ENCODE measurements at places on chromosomes 6 and 20. TPM values are rescaled to one million over a fixed set of nuclear protein-coding genes. Genes with fewer than 3 reads are reported as not detected.
A peak's percentile ranks its signal among the peaks of the same experiment; 100 is the strongest.

DNA sequence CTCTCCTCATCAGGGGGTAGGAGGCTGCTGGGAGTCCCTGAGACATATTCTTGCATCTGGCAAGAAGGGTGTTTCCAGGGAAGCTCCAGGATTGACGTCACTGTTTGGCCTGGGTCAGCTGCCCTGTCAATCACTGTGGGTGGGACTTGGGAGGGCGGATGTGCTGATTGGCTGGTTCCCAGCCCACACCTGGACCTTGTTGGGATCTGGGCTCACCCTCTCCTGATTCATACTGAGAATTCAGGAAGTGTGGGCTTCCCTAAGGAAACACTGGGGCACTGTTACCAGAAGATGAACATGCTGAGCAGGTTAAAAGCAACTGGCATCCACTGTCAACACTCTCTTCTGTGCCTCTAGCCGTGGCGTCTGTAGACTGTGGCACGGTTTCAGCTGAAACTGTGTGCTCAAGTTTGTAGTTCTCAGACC, 36.5 kb downstream of the CDH26 start:
- no peak for DNase-seq

DNA sequence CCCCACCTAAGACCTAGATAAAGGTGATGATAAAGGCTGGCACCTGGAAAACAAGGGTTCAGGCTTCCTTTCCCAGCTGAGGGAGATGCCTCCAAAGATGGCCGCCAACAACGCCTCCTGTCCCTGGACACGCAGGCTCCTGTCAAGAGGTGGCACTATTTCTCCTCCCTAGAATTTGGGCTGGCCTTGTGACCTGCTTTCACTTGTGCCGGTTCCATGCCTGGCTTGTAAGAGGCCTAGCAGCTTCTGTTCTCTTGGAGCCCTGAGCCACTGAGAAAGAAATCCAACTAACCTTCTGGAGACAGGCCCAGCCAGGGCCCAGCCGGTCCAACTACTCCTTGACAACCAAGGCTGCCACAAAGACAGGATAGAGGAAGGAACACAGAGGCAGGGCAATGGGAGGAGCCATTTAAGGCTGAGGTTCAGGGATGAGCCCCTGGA, 60.2 kb upstream of the RALY start:
- peak; percentile 76 for DNase-seq

DNA sequence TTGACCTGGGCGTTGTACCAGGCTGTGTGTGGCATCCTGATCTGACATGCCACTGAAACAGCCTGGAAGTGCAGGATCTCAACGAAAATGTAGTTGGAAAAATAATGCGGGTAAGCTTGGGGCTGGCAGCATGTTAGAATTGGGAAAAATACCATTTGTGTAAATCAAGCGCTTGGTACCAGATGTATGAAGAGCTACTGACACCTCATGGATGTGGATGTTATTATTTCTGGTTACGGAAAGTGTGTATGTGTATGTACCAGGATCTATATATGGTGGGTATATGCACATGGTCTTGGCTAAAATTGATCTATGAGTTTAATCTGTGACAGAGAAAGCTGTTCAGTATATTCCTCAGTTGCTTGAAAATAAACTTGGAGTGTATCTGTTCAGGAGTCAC, 22.7 kb downstream of the HIVEP1 start:
- DNase-seq: no peak

- no peak for DNase-seq
Observed at GRCh38 chr20:59972037-59972801, 14.0 kb downstream of the CDH26 start.

Gene SYNDIG1
- 12.6 TPM for total RNA-seq

- no peak for DNase-seq
Observed at GRCh38 chr6:85676086-85676729, 33.5 kb upstream of the SYNCRIP start.

Gene GRIK2
- 0.88 TPM for total RNA-seq

DNA sequence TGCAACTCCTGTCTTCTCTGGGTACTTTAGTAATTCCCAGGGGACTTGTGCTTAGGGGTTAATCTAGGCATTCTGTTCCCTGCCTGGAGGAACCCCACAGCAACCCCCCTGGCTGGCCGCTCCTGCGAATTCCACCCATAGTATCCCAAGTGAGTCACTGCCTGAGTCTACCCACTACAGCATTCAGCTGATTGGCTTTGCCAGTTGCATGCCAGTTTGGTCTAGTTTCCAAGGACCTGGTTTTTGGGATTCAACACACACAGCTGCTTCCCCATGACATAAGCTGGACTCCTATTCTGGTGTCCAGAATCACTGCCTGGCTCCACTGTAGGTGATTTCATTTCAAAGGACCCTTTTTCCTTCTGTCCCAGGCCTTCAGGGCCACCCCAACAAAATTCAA, 40.3 kb downstream of the PLCG1 start:
- peak; percentile 91 for DNase-seq

GRCh38 chr6:5199283-5199682, 61.5 kb downstream of the LYRM4 start:
- no peak for DNase-seq

- no peak for DNase-seq
Observed at GRCh38 chr6:25872814-25873213, 1.2 kb downstream of the SLC17A3 start.

GRCh38 chr20:25465243-25466135, 58.0 kb downstream of the GINS1 start:
- DNase-seq: no peak

GRCh38 chr6:56292505-56293181, 45.3 kb upstream of the COL21A1 start:
- peak; percentile 69 for DNase-seq

Gene ZNF165
- 1.1 TPM for total RNA-seq

- DNase-seq: no peak
Observed at GRCh38 chr6:148217921-148218320, 124.7 kb upstream of the SASH1 start.

DNA sequence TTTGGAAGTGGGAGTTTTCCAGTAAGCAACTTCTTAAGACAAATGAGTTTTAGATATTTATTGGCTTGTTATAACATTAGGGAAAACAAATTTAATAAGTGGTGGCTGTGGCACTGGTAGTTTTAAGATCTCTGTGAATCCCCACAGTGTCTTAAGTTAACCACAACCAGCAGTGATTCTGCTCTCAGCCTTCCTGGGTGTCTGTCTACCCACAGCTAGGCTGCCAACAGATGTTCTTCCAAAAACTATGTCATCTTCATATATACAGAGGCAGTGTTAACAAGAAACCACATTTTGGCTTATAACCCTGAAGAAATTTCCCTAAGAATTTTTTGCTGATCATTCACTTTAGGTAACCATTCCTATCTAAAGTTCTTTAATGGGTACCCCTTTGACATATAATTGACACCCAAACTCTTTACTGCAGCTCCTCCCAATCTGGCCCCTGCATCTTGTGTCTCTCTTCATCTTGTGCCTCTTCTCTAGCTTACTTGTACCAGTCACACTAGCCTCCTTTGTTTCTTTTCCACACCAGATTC, 52.7 kb downstream of the TOP1 start:
- peak; percentile 23 for DNase-seq

- no peak for DNase-seq
Observed at GRCh38 chr20:2833761-2834160, 6.7 kb downstream of the PCED1A start.

DNA sequence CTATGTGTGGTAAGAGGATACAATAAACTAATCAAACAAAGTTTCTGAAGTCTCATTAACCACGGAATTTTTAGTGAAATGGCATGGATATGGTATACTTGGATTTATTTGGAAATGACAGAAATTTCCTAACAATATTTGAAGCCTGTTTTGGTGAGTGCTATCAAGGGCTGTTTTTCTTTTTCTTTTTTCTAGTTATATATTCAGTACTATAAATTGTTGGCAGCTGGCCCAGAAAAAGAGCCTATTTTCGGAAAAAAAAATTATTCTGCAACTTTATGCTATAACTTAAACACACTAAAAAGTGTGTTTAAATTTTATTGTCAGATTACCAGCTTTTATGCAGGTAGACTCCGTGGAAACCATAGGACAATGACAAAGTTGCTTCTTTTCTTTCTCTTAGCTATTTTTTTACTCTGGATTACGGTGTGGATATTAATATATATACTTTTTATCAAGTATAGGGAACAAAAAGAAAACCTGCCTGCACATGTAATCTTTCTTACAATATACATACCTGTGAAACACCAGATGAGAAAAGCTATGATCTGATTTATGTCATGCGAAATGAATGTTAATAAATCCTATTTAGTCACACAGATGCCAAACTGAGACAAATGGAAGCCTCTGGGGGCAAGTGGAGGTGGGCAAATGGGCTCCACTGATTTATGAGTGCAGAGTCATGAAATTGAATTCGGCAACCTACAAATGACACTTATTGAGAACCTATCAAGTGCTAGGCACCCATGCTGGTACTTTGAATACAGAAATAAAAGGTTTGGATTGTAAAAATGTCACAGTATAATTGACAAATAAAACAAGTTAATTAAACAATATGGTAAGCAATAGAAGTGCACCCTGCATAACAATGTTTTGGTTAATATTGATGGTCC, 919.5 kb upstream of the FLRT3 start:
- no peak for DNase-seq

DNA sequence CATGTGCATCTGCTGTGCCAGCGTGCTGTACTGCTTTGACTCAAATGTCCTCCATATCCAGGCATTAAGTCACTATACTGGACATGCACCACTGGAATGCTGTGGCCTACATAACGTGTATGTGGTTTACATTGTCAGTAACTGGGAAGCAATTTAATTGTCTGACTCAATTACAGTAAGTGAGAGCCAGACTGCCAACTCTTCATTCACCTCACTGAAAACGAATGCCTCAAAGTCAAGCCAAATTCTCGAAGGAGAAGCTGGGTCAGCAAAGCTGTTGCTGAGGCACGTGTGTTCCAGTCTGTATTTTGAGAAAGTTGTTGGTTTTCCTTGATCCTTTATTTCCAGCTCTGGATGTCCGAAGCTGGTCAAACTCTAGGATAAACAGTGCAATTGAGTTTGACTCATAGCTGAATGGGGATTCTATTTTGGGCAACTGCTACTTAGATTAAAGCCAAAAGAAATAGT, 534.3 kb downstream of the COL12A1 start:
- DNase-seq: peak; percentile 85

DNA sequence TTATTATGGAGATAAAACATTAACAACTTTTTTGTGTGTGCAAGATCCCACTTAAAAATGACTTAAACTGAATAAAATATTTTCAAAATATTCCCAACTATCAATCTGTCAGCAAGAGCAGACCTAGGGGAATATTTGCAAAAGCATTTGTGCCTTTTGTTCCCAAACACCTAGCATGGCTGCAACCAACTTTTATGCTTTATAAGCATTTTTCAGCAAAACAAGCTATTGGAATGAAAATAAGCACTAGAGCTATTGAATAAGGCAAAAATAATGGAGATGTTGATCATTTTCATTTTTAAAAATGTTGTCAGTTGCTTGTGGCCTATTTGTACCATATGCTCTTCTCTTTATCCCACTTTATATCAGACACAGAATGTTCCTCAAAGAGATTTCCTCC, 28.2 kb upstream of the CEP162 start:
- DNase-seq: no peak

- DNase-seq: no peak
Observed at GRCh38 chr6:71490876-71491275, 202.3 kb downstream of the OGFRL1 start.

DNA sequence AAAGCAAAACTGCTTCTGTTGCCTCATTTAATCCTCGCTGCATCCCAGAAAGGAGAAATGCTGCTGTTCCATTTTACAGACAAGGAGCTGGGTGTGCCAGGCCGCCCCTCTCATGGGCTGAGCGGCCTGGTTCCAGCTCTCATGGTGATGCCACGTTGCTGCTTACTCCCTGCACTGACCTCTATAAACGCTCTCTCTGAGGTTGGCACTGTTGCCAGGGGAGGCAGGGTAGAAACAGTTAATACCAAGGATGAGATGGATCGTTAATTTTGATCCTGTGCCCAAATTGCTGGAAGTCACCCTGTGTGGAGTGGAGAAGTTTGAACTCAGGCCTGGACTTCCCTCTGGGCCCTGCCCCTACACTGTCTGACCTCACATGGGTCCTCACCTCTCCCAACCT, 25.6 kb downstream of the SIRPA start:
- DNase-seq: no peak

- DNase-seq: no peak
Observed at GRCh38 chr6:69866351-69866769, at the start of gene COL19A1. COL19A1 (plus strand) TSS chr6:69866556; CDS start chr6:69879568, 13,012 bp downstream.

DNA sequence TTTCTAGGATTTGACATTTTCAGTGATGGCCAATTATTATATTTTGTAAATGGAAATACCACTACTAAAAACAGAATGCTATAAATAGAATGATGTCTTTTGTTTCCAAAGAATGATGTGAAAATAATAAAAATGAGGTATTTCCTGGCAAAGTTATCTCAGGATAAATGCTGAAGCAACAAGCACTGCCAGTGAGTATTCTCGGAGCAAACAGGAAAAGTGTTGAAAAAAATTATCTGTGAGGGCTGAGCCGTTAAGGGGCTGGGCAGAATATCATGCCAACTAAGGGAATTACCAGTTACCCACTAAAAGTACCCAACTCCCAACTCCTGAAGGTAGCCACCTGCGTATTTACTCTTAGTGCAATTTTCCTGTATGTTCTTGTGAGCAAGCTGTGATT, 23.6 kb upstream of the SCAF8 start:
- no peak for DNase-seq

- no peak for DNase-seq
Observed at GRCh38 chr6:48959251-48960060, 503.6 kb downstream of the MMUT start.

GRCh38 chr6:121770943-121771342, 335.5 kb downstream of the GJA1 start:
- DNase-seq: peak; percentile 24

- no peak for DNase-seq
Observed at GRCh38 chr6:108168090-108168463, 2.3 kb downstream of the NR2E1 start.

GRCh38 chr20:59223182-59223601, 59.6 kb downstream of the ZNF831 start:
- DNase-seq: no peak

DNA sequence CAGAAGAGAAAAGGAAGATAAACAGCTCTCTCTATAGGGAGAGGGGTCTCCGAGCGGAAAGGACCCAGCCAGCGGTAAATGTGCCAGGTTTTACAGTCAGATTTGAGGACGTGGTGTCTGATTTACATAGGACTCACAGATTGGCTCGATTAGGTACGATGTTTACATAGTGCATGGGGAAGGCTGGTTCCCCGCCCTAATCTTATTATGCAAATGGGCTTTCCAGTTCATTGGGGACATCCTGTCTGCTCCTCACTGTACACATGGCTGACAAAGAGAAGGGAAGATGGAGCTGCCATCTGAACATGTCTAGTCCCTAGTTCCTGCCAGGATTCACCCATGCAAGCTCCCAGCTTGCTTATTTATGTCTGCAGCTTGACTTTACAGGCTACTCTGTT, 119.9 kb downstream of the RNF144B start:
- no peak for DNase-seq

- no peak for DNase-seq
Observed at GRCh38 chr20:10250902-10251301, 32.3 kb downstream of the SNAP25 start.

GRCh38 chr6:165055231-165055630, 254.2 kb downstream of the C6orf118 start:
- peak; percentile 54 for DNase-seq

DNA sequence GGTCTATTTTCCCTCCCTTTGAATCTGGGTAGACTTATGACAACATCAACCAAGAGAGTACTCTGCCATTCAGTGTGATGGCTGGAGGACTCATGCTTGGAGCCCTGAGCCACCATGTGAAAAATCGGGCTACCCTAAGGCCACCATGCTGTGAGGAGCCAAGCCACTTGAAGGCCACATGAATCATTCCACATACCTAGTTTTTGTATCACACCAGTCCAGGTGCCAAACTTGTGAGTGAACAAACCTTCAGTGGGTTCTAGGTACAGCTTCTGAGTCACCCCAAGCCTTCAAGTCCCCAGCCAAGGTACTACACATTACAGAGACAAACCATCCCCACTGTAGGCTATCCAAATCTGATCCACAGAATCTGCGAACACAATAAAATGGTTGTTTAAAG, 37.4 kb upstream of the E2F3 start:
- DNase-seq: no peak
